ENCODE measurements at places on chromosomes 7 and 10. TPM values are rescaled to one million over a fixed set of nuclear protein-coding genes. Genes with fewer than 3 reads are reported as not detected.

GRCh38 chr10:101588879-101589278 is 758 bp downstream of the DPCD start:
- no peak for DNase-seq
- H3K4me1 ChIP-seq, result no peaks in the 10 kb centered on the region
- H3K27ac ChIP-seq, result no peak overlapping the region
- no peaks in the 10 kb centered on the region for H3K27me3 ChIP-seq
- no peak overlapping the region for H3K4me3 ChIP-seq

Gene LIPM
- 0.83 TPM for total RNA-seq

Gene CHRM2
- 123 TPM for total RNA-seq

Gene ELAPOR2
- 4.0 TPM for total RNA-seq

GRCh38 chr10:9069136-9069535 is 1014.6 kb downstream of the GATA3 start:
- no peaks in the 10 kb centered on the region for H3K36me3 ChIP-seq
- H3K4me1 ChIP-seq, result no peaks in the 10 kb centered on the region
- no peaks in the 10 kb centered on the region for H3K27me3 ChIP-seq

DNA sequence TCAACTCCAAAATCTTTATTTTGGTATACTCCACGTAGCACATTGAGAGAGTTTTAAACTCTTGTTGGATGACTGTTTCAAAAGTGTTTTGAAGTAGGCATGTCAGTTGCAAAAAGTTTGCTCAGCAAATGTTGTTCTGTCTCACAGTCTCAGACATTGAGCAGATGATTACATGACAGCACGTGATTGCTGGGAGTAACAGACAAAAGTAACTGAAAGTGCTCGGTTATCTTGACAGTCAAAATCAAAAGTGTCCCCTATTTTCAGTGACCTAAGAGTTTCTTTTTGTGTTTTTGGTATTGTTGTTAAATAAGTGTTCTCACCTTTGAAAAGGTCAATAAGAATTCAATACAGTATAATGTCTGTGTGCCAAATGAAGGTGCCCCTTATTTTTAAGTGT is 84.3 kb downstream of the CFTR start:
- no peaks in the 10 kb centered on the region for H3K27me3 ChIP-seq
- H3K4me1 ChIP-seq, result no peaks in the 10 kb centered on the region
- H3K36me3 ChIP-seq, result no peaks in the 10 kb centered on the region

Gene ZMIZ1
- 71.0 TPM for total RNA-seq

DNA sequence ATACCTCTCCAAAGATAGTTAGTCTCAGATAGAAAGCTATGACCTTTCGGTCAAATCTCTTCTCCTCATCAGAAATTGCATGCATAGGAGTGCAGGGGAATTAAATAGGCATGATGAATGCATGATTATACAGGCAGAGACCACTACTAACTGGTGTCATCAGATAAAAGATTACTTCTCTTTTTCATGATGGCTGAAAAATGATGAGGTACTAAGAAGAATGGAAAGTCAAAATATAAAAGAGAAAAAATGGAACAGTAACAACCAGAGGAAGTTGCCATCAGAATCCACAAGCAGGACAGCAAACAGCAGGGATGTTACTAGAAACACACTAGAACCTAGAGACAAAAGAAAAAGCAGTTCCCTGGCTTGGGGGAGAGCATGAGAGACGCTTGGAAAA is 31.6 kb downstream of the CTTNBP2 start:
- no peaks in the 10 kb centered on the region for H3K27me3 ChIP-seq
- H3K4me3 ChIP-seq, result no peak overlapping the region
- no peaks in the 10 kb centered on the region for H3K4me1 ChIP-seq
- H3K27ac ChIP-seq, result no peak overlapping the region
- H3K36me3 ChIP-seq, result no peaks in the 10 kb centered on the region

DNA sequence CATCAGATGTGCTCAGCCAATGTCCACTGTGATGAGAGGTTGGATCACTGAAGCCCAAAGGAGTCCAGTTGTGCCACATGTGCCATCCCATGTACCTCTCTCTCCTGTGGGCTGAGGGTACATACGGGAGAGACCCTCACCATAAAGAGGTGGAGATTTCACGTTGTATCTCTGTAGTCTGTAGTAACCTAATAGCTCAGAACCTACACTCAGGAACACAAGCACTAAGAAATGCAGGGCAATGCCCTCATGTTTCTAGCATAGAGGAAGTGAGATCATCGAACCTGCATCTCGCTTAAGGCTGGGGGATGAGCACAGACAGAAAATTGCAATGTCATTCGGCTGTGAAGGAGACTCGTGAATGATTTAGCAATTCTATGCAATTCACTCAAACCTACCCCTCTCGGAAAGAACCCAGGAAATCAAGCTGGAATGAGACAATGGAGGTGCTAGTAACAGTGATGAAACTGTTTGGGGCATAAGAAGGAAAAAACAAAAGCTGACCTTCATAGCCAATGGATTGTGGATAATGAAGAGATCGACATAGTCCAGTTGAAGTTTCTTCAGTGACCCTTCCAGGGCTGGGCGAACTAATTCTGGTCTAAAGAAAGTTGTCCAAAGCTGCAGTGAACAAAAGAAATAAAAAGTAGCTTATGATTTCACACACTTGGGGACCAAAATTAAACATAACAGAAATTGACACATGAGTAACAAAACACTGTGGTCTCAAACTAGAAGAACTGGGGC is 80.3 kb upstream of the UCN3 start:
- H3K27me3 ChIP-seq, result no peaks in the 10 kb centered on the region
- DNase-seq, result no peak
- no peaks in the 10 kb centered on the region for H3K36me3 ChIP-seq
- no peak overlapping the region for H3K4me3 ChIP-seq

- H3K27ac ChIP-seq, result no peak overlapping the region
- no peak overlapping the region for H3K4me3 ChIP-seq
- H3K4me1 ChIP-seq, result no peaks in the 10 kb centered on the region
- peaks cover 10% of the 10 kb centered on the region for H3K36me3 ChIP-seq
- DNase-seq, result no peak
Measured at GRCh38 chr7:140586516-140586915, 54.1 kb downstream of the DENND2A start.

Gene NOD1
- total RNA-seq, result 11.2 TPM

Measured in right atrium auricular region (tissue), 2 donors.